H7 (cell line): ENCODE measurements at places on chromosomes 3 and 15. TPM values are rescaled to one million over a fixed set of nuclear protein-coding genes. Genes with fewer than 3 reads are reported as not detected.

DNA sequence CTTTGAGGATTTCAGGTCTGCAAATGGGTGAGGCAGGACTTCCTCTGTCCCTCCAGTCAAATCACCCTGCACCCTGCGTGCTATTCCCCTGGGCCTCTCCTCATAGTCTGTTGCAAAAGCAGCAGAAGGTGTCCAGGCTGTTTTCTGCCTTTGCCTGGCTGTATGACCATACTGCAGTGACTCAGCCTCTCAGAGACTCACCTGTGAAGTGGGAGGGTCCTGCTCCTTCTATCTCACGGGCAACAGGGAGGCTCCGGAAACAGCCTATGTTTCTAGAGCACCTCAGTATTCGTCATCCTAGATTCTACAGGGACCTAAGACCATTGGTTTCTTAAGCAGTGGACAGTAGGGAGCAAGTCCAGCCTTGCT is 216.4 kb downstream of the TLE3 start:
- DNase-seq = no peak

DNA sequence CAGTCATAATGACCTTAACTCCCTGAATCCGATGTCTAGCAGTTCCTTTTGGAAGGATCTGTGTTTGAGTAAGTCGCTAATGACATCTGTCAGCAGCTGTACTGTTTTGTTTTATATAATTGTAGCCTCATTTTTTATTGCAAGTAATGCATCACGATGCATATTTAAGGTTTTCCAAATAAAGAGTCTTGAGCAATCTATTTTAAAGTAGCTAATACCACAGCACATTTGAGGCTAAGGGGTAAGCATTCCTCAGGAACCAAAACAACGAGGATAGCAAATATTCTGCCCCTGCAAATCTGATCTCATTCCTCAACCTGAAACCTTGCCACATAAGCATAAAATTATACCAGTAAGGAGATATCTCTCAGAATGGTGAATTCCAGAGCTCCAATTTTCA is 98.7 kb downstream of the TBC1D5 start:
- no peak for DNase-seq

GRCh38 chr3:193813501-193813830 is 220.5 kb downstream of the OPA1 start:
- DNase-seq = no peak

GRCh38 chr3:191368755-191369615 is 38.7 kb upstream of the UTS2B start:
- no peak for DNase-seq

The TRIM71 gene
- total RNA-seq = 105 and 151 TPM in 2 replicates
